Muscle of arm (tissue), 14 donors: ENCODE measurements at places on chromosomes 16 and 17.

GRCh38 chr17:12985431-12986293 lies 32.2 kb downstream of the ELAC2 start:
- peak; percentile 57 for DNase-seq

DNA sequence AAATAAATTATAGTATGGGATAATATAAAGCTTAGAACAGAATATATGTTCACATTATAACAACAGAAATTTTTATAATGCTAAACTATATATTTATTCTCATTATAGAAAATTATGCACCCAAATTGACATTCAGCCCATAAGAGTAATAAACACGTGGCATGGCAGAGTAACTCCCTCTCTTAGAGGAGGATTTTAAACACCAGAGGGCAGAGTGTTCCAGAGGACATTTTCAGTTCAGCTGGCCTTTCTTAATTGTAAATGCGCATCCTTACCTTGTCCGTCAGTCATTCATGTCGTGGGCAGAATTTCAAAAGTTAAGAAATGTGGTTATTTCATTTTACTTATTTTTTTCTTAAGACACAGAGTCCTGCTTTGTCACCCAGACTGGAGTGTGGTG lies 147.1 kb downstream of the TANC2 start:
- no peak for DNase-seq

GRCh38 chr16:46629331-46630219 lies 8.4 kb upstream of the SHCBP1 start:
- no peak for DNase-seq

DNA sequence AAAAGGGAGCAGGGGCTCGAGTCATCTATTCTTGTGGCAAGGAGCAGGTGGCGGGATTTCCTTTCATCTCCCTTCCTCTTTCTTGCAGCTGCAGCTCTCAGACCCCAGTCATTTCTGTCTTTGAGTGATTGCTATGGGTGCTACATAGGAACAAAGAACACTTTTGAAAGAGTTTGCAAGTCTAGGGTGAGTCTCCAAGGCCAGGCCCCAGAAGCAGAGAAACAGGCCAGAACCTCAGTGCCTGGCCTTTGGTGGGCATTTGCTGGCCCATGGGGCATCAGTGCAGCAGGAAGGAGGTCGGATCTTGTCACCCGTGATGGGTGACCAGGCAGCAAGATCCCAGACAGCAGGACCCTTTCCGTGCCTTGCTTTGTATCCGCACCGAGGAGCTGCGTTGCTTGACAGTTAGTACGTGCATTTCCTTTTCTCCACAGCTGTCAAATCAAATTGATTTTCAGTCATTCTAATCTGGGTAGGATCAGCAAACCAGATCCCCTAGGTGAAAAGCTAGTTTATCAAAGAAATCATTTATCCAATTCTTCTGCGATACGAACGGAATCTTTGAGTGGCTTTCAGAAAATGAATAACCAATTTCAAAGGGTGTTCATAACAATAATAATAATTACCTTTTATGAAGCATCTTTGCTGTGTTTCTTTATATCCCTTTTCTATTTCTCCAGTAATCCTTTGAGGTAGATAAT lies 244.6 kb upstream of the MAF start:
- DNase-seq = no peak

DNA sequence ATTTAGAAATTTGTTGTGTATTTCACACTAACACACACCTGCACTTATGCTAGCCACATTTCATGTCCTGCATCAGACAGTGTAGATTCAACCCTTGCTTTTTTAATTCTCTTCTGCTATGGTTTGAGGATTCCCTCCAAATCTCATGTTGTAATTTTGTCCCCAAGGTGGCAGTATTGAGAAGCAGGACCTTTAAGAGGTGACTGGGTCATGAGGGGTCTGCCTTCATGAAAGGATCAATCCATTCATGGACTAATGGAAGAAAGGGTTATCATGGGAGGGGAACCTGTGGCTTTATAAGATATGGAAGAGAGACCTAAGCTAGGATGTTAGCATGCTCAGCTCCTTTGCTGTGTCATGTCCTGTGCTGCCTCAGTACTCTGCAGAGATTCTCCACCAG lies 1032.2 kb downstream of the CDH11 start:
- DNase-seq = peak; percentile 15

- DNase-seq = no peak
Measured at GRCh38 chr17:53017227-53017626, 805.5 kb upstream of the KIF2B start.

- DNase-seq = no peak
Measured at GRCh38 chr17:78174870-78175642, 6.7 kb downstream of the SYNGR2 start.
